ENCODE measurements at places on chromosomes 4 and X.

DNA sequence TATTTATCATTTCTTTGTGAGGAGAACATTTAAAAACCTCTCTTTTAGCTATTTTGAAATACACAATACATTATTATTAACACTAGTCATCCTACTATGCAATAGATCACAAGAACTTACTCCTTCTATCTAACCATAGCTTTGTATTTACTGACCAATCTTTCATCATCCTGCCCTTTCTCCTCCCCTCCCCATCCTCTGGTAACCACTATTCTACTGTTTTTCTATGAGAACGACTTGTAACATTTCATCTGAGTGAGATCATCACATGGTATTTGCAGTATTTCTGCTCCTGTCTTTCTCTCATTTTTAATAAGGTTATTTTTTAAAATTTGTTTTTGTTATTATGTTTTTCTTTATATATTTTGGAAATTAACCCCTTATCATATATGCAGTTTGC lies 331.8 kb downstream of the TEX13C start:
- no peak for DNase-seq

DNA sequence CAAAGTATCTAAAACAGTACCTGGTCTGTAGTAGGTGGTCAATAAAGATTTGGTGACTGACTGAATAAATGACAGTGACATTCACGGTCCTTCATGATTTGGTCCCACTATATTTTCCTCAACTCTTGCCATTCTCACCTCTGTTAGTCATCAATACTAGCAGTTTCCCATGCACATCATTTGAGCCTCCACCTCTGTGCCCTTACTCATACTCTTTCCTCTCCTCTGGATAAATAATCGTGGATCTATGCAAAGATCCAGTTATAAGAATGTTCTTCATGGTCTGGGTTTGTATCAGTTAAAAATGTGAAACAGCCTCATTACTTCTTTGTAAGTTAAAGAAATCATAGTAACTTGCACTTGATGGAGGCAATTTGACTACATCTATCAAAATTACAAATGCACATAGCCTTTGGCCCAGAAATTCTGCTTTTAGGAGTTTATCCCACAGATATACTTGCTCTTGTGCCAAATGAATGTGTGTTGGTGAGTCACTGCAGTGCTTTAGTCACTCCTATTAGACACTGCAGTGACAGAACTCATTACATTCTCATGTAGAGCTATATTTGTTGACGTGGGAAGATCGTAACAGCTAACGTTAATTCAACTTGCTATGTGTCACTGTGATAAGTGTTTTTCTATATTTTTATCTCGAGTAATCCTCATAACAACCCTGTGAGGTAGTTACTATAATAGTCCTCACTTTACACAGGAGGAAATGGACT lies 121.9 kb upstream of the SMIM10 start:
- no peak for DNase-seq

DNA sequence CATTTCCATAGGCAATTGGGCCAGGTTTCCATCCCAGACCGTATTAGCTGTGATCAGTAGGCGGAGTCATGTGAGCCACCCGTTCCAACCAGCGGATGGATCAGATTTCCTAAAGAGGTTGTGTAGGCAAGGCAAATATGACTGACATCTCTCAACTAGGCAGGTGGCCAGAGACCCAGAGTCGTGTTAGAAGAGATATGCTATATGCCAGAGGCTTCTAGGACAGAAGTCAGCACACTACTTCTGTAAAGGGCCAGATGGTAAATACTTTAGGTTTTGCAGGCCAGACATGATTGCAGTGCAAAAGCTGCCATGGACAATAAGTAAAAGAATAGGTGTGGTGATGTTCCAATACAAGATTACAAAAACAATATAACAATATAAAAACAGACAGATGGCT lies 788.4 kb downstream of the RPA4 start:
- DNase-seq, result no peak

GRCh38 chr4:182023469-182023868 lies 219.7 kb upstream of the TENM3 start:
- no peak for DNase-seq

DNA sequence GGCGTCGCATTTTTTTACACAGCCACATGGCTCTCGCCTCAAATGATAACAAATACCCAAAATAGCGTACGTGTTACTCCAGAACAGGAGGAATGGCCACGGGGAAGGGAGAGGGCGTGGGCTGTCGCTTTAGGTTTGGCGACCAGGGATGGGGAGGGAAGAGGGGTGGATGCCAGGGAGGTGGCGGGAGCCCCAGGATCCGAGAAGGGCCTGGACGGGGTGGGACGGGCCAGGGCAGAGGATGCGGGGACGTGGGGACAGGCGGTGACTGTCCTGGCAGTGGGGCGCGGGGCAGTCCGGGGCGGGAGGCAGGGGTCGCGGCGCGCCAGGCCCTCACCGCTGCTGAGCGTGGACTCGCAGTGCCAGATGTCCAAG lies 631 bp downstream of the TMEM47 start:
- no peak for DNase-seq

GRCh38 chr4:11701966-11702725 lies 273.5 kb upstream of the HS3ST1 start:
- no peak for DNase-seq

GRCh38 chr4:185011408-185011807 lies 6.9 kb upstream of the HELT start:
- DNase-seq, result no peak

- no peak for DNase-seq
Measured at GRCh38 chr4:141177171-141177570, 43.5 kb upstream of the ZNF330 start.

GRCh38 chr4:90769251-90769650 lies 642.1 kb downstream of the CCSER1 start:
- no peak for DNase-seq
